Right cardiac atrium (tissue), 5 donors: ENCODE measurements at places on chromosomes 3 and 15. TPM values are rescaled to one million over a fixed set of nuclear protein-coding genes. Genes with fewer than 3 reads are reported as not detected.

Gene LCTL
- total RNA-seq = not detected

Gene ECE2
- total RNA-seq = 2.3 TPM

DNA sequence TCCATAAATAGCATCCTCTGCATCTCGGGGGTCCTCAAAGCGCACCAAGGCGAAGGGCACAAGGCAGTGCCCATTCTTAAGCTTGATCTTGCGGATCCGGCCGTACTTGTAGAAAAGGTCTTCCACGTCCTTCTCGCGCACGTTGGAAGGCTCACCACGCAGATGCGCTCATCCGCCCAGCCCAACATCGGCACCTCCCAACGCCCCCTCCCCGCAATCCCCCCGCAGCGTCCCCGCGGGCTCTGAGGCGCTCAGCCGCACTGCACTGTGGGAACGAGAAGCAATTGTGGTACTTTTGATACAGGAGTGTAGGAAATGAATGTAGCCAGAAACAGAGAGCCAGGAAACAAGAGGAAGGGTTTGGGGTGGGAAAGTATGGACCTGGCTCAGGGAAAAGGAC is 17.5 kb downstream of the AP3B2 start:
- DNase-seq = no peak

- DNase-seq = no peak
These were observed 161.0 kb upstream of the HES1 start for GRCh38 chr3:193974671-193975535.

Gene RHOV
- total RNA-seq = not detected

DNA sequence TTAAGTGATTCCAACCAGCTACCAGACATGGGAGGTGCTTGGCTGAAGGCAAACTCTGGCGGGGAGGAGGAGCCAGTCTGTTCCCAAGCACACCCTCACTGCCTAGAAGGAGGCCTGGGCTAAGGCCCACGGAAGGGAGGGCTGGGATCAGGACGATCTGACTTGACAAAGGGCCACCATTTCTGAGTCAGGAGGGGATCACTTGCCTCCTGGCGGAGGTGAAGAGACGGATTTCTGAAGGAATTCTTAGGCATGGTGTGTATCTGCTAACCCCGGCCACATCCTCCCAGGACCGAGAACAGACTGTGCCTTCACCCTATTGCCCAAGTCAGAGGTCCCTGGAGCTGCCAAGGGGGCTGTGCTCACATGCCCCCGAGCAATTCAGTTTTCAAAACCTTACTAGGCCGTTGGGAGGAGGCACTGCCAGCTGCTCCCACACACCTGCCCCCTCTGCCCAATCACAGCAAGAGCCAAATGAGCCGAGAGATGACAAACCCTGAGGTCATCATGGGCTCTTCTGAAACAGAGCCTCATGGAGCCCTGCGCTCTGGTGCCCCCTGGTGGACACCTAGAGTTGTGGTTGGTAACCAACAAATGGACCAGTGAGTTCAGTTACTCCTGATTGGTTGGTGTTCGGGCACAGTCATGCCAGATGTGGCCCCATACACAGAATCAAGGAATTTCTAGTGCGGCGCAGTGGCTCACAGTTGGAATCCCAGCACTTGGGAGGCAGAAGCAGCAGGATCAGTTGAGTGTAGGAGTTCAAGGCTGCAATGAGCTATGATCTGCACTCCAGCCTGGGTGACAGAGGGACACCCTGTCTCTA is 6.5 kb upstream of the TNK2 start:
- peak; percentile 95 for DNase-seq

DNA sequence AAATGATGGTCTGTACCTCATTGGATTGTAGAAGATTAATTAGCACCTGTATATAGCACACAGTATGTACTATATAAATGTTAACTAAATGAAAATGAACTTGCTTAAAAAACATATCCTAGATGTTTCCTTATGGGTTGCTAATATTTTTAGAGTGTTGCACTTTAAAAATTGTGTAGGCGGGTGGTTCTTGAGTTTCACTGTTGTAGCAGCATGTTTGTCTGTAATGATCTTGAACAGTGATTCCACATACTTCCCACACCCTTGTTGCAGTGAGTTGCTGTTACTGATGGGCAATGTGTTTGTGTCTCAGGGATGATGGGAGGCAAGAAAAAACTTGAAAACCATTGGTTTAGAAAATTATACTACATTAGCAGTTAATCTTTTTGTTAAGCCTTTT is 22.0 kb downstream of the USP3 start:
- no peak for DNase-seq

Gene SSUH2
- total RNA-seq = 1.4 TPM

Gene SH2D7
- not detected for total RNA-seq
